ENCODE measurements at places on chromosomes 1 and 21. TPM values are rescaled to one million over a fixed set of nuclear protein-coding genes. Genes with fewer than 3 reads are reported as not detected.

The FAAP20 gene
- 69.0 TPM for total RNA-seq

The AADACL3 gene
- total RNA-seq = not detected

The KRTAP26-1 gene
- not detected for total RNA-seq

The NBPF20 gene
- 3.8 TPM for total RNA-seq

DNA sequence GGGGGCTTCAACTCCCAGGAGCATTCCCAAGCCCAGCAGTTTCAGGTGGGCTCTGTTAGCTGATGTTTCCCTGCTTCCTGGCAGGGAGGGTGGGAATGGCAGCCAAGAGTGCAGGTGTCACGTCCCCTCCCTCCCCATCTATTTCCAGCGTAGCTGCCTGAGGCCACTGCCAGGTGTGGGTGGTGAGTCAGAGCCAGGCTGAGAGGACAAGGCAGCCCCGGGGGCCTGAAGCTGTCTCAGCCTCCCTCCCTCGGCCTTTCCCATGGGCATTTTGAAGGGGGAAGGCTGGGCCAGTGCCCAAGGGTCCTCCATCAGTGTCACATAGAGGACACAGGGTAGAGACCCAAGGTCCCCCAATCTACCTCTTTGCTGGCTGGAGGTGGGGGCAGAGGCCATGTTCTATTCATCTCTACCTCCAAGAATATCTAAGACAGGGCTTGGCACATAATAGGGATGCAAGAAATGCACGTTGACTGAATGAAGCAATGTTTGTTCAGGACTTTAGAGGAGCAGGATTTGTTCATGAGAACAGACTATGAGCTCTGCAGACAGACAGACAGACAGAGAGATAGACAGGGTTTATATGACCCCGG is 34.4 kb upstream of the ID3 start:
- no peak for DNase-seq
- H3K4me3 ChIP-seq = no peak overlapping the region
- peaks cover 2% of the 10 kb centered on the region for H3K4me1 ChIP-seq
- no peaks in the 10 kb centered on the region for H3K36me3 ChIP-seq
- no peak overlapping the region for H3K27ac ChIP-seq
- H3K27me3 ChIP-seq = no peaks in the 10 kb centered on the region

GRCh38 chr1:224482619-224483018 is 48.0 kb upstream of the WDR26 start:
- no peak overlapping the region for H3K4me3 ChIP-seq
- no peak for DNase-seq
- no peaks in the 10 kb centered on the region for H3K36me3 ChIP-seq
- no peak overlapping the region for H3K27ac ChIP-seq
- no peaks in the 10 kb centered on the region for H3K4me1 ChIP-seq
- H3K27me3 ChIP-seq = no peaks in the 10 kb centered on the region

DNA sequence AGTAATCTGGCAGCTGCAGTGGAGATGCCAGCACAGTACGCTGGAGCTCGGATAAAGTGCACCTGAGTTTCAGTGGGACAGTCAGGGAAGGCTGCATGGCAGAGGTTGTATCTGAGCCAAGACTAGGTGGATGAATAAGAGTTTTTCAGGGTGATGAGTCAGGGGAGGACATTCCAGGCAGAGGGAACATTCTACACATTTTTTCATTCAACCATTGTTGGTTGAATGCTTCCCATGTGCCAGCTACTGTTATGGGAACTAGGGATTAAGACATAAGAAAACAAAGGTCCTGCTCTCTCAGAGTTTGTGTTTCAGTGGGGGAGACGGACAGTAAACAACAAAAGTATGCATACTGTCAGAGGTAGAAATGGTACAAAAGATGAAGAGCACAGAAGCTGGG is 5.2 kb downstream of the LEPR start:
- H3K36me3 ChIP-seq = peaks cover 9% of the 10 kb centered on the region
- no peaks in the 10 kb centered on the region for H3K27me3 ChIP-seq
- H3K27ac ChIP-seq = no peak overlapping the region

DNA sequence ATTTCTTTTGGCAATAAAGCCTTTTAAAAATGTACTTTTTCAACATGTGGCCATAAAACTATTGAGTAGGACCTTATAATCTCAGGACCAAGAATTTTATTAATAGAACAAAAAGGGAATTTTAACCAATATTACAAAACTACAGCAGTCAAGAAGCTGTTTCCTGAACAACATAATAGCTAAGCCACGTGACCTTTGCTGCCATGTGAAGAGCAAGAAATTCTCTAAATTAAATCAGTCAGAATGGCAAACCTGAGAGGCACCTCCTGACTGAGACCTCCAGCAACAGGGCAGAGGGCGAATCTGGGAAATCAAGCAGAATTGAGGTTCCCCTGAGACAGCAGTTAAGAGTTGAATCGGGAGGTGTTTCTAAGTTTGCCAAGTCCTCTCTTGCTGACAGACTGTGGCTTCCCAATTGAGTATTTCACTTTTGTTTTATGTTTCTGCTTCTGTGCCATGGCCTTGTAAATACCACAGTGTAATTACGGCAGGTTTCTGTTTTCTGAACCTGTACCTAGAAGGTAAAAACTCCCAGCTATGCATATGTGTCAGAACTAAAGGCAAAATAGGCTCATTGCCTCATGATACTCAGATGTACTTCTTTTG is 358.4 kb downstream of the NTNG1 start:
- no peak for DNase-seq
- no peak overlapping the region for H3K27ac ChIP-seq
- H3K36me3 ChIP-seq = no peaks in the 10 kb centered on the region
- H3K4me1 ChIP-seq = no peaks in the 10 kb centered on the region
- H3K4me3 ChIP-seq = no peak overlapping the region

GRCh38 chr1:228863776-228864175 is 128.5 kb downstream of the RHOU start:
- H3K4me1 ChIP-seq = no peaks in the 10 kb centered on the region
- H3K27me3 ChIP-seq = no peaks in the 10 kb centered on the region
- no peak overlapping the region for H3K27ac ChIP-seq
- H3K36me3 ChIP-seq = no peaks in the 10 kb centered on the region
- H3K4me3 ChIP-seq = no peak overlapping the region

GRCh38 chr1:204529371-204529895 is 13.2 kb downstream of the MDM4 start:
- no peaks in the 10 kb centered on the region for H3K27me3 ChIP-seq
- peaks cover 7% of the 10 kb centered on the region for H3K36me3 ChIP-seq
- DNase-seq = no peak
- no peaks in the 10 kb centered on the region for H3K4me1 ChIP-seq

DNA sequence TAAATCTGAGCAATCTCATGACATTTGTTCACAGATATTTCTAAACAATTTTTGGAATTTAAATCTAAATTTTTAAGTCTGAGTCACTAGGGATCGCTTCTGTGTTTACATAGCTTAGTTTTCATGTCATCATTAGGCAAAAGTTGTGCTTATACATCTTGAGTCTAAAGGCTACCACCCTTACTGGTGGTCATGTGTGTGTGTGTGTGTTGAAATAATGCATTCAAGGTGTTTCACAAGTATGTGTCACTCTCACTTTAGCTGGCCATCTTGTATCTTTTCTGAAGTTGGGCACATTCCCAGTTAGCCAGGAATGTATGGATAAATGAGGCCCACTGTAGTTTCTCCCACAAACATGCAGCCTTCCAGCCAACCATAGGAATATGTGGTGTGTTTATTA is 1162.5 kb upstream of the PRMT6 start:
- H3K4me3 ChIP-seq = no peak overlapping the region
- DNase-seq = no peak
- H3K27me3 ChIP-seq = no peaks in the 10 kb centered on the region
- no peak overlapping the region for H3K27ac ChIP-seq
- no peaks in the 10 kb centered on the region for H3K36me3 ChIP-seq

DNA sequence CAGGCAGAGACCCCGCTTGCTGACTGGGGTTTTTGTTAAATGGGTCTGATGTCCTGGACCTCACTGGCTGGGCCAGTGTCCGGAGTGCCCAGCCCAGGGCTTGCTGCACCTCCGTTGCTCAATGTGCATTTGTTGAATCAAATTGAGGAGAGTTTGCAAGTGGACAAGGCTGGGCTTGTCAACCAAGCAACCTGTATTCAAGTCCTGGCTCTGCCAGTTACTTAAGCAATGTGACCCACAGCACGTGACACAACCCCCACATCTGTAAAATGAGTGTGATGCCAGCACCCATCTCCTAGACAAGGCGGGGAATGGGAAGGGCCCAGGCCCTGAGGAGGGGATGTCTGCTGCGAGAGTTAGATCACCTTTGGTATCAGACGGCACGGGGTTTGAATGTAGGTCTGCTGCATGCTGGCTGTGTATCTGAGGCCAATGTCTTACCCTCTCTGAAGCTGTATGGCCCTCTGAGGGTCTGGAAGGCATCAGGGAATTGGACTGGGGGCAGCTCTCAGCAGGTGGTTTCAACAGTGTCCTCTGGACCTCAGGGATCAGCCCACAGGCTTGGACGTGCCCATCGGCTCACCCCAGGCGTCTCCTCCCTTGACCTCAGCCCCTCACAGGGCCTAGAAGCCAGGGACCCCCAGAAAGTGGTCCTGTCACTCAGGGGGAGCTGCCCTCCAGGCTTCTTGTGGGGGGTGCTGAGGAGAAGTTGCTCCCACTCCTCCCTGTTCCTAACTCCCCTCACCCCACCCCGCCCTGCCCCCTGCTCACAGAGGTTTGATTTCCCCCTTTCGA is 51.0 kb upstream of the RUNX3 start:
- no peaks in the 10 kb centered on the region for H3K4me1 ChIP-seq
- no peak for DNase-seq
- H3K36me3 ChIP-seq = no peaks in the 10 kb centered on the region

GRCh38 chr1:66335859-66336640 is 197.9 kb upstream of the SGIP1 start:
- H3K4me1 ChIP-seq = no peaks in the 10 kb centered on the region
- no peaks in the 10 kb centered on the region for H3K27me3 ChIP-seq
- DNase-seq = no peak
- H3K4me3 ChIP-seq = no peak overlapping the region

- no peak overlapping the region for H3K27ac ChIP-seq
- H3K4me1 ChIP-seq = no peaks in the 10 kb centered on the region
- no peak for DNase-seq
These were observed 48.9 kb downstream of the AGPAT3 start for GRCh38 chr21:43913928-43914327.

- H3K4me1 ChIP-seq = no peaks in the 10 kb centered on the region
- DNase-seq = no peak
- H3K36me3 ChIP-seq = no peaks in the 10 kb centered on the region
- H3K27me3 ChIP-seq = no peaks in the 10 kb centered on the region
- no peak overlapping the region for H3K4me3 ChIP-seq
These were observed 24.0 kb upstream of the QSOX1 start for GRCh38 chr1:180130651-180131050.

GRCh38 chr1:21567241-21568005 is 58.2 kb downstream of the ALPL start:
- peaks cover 11% of the 10 kb centered on the region for H3K4me1 ChIP-seq
- H3K36me3 ChIP-seq = no peaks in the 10 kb centered on the region
- H3K27ac ChIP-seq = no peak overlapping the region
- no peak overlapping the region for H3K4me3 ChIP-seq
- no peak for DNase-seq

Data from kidney (tissue), 22 donors.